ENCODE measurements at places on chromosomes 7 and 10.

DNA sequence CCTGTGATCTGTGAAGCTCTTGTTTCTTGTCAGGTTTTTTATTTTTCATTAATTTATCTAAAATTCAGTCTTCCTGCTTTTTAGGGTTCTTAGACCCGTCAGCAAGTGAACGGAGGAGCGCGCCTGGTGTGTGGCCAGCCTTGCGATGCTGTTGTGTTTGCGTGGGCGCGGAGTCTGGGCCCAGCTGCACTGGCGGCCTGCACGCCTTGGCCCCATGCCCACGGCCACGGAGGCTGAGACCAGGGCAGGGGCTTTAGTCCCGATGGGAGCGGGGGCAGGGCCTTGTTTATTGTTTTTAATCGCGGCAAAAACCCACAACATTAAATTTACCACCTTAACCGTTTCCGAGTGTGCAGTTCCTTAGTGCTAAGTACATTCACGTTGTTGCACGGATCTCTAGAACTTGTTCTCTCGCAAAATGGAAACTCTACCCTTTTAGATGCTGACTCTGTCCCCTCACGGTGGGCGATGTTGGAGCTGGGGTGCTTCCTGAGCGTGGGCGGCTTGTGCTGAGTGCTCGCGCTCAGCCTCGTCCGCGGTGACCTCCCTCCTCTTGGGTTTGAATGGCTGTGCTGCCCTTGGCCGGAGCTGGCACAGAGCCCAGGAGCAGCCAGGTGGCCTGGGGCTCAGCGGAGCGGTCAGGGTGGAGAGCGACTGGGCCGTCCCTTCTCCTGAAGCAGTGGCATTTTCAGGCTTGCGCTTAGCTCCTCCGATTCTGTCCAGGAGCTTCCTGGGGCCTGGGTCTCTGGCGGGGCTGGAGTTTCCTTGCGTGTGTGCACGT lies 69.1 kb downstream of the INPP5A start:
- DNase-seq = no peak

DNA sequence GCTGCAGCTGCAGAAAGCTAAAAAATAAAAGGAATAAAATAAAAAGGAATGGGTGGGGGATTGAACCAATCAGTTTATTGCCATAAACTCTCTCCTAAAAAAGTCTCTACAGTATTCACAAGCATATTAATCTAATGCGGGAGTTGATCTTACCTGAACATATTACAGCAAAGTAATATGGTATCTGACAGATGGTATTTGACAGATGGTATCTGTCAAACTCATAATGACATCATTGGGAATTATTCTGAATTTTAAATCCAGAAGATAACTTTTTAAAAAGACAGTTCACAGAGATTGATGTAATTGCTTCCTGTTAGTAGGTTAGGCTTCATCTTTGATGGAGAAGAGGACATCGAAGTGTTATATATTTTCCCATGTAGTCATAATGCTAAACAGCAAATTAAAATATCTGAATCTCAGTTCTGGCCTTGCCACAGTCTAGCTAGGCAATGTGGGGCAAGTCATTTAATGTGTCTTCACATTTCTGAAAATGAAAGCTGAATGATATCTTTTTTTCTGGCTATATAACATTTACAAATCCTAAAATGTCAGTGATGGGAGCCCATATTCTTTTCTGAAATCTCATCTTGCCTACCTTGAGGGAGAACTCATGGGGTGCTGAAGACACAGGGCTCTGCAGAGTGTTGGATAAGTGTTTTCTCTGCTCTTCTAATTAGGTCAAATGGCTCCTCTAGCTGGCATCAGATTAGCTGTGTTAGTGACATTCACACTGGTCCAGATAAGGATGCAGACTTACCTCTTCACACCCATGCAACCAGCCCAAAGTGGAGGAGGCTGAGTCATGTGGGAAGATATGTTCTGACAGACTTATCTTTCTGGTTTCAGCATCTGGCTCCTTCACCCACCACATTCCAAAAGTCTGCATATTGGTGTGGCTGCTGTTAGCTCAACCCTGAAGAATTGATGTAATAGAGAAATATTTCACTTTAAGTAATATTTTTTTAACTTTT lies 2.1 kb upstream of the LIPM start:
- peak; percentile 36 for DNase-seq

DNA sequence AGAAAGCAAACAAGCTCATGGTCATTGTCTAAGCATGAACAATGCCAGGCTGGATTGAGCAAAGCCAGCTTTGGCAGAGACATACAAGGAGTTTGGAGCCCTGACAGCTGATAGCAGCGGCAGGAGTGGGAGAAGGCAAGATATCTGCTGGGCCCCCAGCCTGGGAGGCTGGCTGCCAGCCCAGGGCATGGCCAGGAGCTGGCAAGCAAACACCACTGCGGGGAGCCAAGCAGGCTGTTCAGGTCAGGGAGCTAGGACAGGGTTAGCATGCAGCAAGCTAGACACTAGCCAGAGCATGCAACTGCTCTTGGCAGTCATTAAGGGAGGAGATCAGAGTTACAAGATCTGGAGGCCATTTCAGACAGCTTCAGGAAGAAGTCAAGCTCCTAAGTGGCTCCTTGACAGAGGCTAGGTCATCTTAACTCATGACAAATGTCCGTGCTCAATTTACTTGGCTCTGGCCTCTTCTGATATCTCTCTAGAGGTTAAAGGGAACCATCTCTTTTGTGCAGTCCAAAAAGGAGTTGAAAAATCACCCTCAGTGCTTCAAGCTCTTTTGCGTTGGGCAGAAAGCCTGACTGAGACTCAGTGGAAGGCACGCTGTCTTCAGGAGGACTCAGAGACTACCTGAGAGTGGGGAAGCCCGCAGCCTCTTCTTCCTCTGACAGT lies 436.8 kb upstream of the C7orf33 start:
- no peak for DNase-seq

DNA sequence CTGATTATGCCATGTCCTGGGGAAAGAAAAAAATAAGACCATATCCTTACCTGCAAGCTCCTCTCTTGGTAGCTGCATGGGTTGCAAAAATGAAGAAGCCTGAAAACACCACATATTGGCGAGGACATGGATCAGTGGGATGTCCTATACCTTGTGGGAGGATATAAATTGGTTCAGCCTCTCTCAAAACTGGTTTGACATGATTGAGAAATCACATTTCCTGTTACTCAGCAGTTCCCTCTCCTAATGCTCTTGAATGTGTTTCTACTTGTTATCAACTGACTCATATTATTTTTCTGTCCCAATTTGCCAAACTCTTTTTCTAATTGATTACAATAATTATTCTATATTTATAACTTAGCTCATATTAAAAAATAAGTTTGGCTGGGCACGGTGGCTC lies 380.2 kb downstream of the EXOC4 start:
- no peak for DNase-seq

GRCh38 chr7:64990936-64991335 lies at the start of gene ZNF117:
Gene ZNF117 (minus strand): TSS chr7:64991036.
- DNase-seq = no peak

DNA sequence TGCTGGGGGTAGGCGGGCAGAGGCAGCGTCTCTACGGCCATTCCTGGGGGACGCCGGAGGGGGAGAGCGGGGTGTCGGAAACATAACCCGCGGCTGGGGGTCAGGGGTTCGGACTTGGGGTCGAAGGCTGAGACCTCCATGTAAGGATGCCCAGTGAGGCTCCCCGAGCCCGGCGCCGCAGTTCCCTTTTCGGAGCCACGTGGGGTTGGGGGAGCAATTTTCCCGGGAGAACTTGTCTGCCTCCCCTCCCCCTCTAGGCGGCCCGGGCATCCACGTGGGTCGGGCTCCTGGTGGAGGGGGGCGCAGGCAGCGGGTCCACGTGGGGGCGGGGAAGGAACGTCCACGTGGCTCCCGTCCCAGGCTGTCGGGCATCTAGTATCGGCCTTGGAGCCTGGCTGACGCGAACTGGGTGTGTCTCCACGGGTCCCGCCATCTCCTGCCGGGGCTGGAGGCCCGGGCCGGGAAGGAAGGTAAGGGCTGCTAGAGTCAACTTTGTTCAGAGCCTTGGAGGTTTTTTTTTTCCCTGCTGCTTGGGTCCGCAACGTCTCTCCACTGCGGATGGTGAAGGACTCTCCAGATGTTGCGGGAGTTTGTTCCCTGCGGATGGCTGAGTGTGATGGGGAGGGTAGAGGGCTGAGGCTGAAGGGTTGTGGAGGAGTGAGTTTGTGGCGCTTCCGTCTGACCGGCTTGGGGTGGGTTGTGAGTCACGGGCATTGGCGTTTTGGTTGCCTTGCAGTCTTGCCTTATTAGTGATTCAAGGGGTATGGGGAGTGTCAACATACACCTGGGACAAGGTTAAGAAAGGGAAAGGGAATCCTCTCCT lies 744 bp downstream of the PPRC1 start:
- DNase-seq = peak; percentile 70

GRCh38 chr7:128863433-128863989 lies 855 bp downstream of the ATP6V1F start:
- peak; percentile 59 for DNase-seq

- DNase-seq = no peak
Observed at GRCh38 chr7:68176974-68177373, 1180.3 kb downstream of the TYW1 start.

GRCh38 chr10:35565602-35566081 lies 39.5 kb upstream of the GJD4 start:
- DNase-seq = no peak

- DNase-seq = no peak
Observed at GRCh38 chr7:77469927-77470326, 53.8 kb upstream of the GSAP start.

GRCh38 chr7:106545275-106545674 lies 115.7 kb downstream of the CCDC71L start:
- DNase-seq = no peak

DNA sequence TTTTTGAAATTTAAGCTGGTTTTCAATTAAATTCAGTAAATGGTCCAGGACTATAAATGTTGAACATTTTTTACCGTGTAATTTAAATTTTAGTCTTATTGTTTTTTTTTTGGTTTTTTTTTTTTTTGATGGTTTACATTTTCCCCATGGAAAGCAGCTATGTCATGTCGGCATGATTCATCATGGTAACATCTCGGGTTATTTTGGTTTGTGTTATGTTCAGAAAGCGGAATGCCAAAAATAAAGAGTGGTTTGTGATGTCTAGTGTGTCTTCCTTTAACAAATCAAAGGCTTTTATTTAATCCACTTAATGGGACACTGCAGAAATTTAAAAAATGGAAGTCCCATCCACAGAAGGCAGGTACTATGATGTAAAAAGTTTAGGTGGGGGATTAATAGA lies 58.5 kb downstream of the TRUB1 start:
- DNase-seq = no peak

DNA sequence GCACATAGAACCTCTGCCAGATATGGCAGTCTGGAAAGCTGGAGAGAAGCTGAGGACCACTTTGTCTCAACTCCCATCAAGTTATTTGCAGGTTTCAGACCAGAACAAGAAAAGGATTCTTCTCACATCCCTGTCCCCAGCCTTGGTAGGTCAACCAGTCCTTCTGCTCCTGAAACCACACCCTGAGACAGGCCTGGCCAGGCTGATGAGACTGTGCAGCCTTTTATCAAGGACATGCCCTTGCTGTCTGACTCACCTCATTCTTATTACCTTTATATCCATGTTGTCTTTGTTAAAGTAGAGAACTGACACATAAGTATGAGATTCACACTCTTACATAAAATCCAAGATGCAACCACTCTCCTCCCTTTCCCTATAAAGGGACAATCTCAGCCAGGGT lies 354.9 kb downstream of the PLXNA4 start:
- DNase-seq = no peak

GRCh38 chr7:101861218-101861775 lies 43.9 kb downstream of the CUX1 start:
- DNase-seq = no peak

DNA sequence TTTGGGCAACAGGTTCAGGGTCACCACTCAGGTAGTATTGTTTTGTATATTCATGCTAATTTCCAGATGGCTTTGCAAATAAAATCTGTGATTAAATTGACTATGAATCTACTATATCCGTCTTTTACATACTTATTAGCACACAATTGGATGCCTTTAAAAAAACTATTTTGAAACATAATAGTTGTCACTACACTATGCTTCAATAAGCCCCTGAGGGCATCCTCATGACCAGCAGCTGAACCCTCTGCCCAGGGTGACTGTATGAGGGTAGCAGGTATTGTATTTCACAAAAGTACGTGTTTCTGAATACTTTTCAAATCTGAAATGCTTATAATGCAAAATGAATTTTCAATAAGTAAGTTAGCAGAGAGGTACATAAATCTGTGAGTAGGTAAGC lies 97.3 kb downstream of the DNAH11 start:
- DNase-seq = no peak

DNA sequence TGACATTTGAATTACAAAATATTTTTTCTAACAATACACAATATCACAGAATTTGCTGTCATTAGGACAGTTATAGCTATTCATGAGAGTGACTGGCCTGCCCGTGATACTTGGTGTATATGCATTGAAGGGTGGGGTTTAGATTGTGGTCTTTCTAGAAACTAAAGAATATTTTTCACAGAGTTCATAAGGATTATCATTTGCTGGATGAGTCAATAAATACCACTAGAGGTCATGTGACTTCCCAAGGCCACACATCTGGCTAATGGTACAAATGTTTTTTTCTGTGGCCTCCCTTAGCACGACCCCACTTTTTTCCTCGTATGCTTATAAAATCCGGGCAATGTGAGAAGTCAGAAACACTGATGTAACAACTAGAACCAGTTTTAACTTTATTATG lies 5.2 kb downstream of the OPTN start:
- no peak for DNase-seq

- no peak for DNase-seq
Observed at GRCh38 chr10:111873621-111874135, 309.9 kb downstream of the GPAM start.

Data from activated naive CD4-positive, alpha-beta T cell treated with Interleukin-2 at 50 U/mL for 16 hours (primary cell).